ENCODE measurements at places on chromosomes 11 and 22. TPM values are rescaled to one million over a fixed set of nuclear protein-coding genes. Genes with fewer than 3 reads are reported as not detected.

RAG2 gene
- total RNA-seq, result 0.21 TPM

TNNT3 gene
- total RNA-seq, result 5,696 TPM

PNPLA3 gene
- 0.51 TPM for total RNA-seq

WNT7B gene
- 6.2 TPM for total RNA-seq

MOGAT2 gene
- not detected for total RNA-seq

GRAP2 gene
- 2.8 TPM for total RNA-seq

ARHGAP8 gene
- total RNA-seq, result 1.1 TPM

CARD16 gene
- total RNA-seq, result 3.3 TPM

MMP1 gene
- total RNA-seq, result 4.3 TPM

MAJIN gene
- not detected for total RNA-seq
